ENCODE measurements at places on chromosomes 3 and 15.
A peak's percentile ranks its signal among the peaks of the same experiment; 100 is the strongest.

DNA sequence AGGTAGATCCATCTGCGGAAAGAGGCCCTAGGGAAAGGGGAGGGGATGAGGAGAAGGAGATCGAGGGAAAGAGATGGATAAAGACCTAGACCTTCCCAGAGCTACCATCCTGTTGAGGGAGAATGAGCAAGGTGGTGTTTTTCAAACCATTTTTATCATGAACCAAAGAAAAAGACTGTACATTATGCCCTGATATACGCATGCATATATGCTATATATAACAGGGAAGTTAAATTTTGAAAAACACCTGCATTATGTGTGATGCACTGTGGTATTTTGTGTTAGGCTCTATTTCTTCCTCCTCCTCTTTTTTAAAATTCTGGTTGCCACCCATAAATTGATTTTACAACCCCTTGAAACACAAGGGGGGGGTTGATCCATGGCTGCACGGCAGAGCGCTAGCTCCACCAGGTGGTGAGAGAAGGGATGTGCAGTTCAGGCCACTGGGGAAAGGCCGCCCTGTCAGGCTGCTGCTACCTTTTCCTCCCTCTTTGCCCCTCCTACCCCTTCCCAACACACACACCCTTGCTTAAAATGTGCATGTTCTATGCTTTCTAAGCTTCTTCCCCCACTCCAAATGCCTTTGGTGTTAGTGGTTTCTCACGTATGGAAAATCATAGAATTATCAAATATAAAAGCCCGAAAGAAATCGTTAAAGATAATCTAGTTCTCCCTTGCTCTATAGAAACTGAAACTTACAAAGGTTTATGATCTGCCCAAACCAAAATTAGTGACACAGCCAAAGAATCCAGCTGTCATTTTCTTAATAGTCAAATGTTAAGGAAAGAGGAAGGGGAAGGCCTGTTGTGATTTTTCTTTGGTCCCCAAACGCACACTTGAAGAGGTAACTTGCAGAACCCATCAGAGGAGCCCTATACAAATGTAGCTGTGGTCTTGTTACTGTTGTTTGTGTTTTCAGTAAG is 262.0 kb upstream of the UMPS start:
- peak; percentile 79 for DNase-seq
- H3K27ac ChIP-seq: no peak overlapping the region
- no peaks in the 10 kb centered on the region for H3K36me3 ChIP-seq
- H3K4me3 ChIP-seq: no peak overlapping the region
- no peaks in the 10 kb centered on the region for H3K27me3 ChIP-seq

GRCh38 chr15:84023636-84024035 is 211.9 kb upstream of the GOLGA6L4 start:
- no peak overlapping the region for H3K27ac ChIP-seq
- no peak for DNase-seq
- H3K4me1 ChIP-seq: no peaks in the 10 kb centered on the region
- H3K36me3 ChIP-seq: peaks cover 2% of the 10 kb centered on the region
- H3K4me3 ChIP-seq: no peak overlapping the region

DNA sequence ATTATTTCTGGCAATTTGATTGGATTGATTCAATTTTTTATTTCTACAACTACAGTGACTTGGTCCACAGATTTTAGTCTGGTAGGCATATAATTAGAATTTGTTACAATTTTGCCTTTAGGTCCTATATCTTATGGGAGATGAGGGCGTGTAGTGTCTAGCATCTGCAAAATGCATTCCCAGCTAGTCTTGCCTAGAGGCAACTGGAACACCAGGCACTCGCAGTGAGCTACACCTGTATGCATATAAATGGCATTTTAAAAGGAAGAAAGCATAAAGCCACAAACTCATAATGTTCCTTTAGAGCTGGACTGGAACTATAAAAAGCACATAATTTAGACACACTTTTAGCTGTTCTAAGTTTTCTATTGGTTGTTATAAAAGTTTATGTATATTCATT is 17.9 kb upstream of the SPPL2A start:
- no peak for DNase-seq
- H3K4me3 ChIP-seq: no peak overlapping the region
- no peaks in the 10 kb centered on the region for H3K27me3 ChIP-seq

DNA sequence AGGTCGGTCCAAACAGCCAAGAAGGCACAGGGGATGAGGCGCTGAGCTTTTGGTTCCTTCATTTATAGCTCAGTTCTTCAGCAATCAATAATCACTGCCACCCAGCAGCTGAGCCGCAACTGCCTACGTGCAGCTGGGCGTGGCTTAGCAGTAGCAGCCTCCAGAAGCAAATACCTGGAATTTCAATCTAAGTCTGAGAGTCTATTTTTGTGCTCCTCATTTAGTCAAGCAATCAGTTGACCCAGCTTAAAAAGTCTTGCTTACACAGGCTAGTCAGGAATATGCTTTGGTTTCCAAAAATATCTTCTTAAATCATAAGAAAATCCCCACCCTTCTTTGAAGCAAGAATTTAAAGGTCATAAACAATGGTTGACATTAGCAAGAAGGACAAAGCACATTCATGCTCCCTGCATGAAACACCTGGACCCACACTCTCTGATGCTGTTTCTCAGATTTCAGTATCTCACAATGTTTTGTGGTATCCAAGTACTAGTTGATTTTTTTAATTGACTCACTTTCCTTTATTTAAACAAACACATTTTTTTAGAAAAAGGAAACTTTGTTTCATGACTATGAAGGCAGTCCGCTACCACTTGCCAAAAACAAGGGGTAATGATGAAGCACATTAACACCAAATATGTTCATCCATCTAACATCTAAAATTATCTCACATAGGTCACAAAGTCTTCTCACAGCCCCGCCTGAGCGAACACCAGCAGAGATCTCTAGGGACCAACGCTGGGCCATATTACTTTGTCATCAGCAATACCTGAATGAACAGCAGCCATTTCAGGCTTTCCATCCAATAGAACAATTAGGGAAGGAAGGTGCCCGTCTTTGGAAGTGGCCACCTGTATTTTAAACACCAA is 106.1 kb downstream of the OXNAD1 start:
- H3K4me1 ChIP-seq: peaks cover 4% of the 10 kb centered on the region
- no peaks in the 10 kb centered on the region for H3K36me3 ChIP-seq
- no peaks in the 10 kb centered on the region for H3K27me3 ChIP-seq

All from H9 (cell line).